ENCODE measurements at places on chromosomes 4 and X.

DNA sequence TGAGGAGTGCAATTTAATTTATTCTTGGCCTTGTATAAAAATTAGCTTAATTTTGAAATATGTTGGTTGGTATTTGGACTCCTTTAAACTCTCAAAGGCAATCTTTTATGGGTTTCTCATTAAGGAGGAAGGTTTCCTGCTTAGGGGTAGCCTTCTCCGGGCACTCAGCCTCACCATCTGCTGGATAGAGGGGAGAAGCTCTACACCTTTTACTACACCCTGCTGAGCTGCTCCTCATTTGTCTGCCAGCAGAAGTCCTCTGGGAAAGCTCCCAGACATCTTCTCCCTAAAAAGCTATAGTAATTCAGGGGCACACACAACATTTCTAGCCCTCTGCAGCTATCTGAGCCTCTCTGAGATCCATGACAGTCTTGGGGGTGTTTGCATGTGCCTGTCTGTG lies 179.1 kb downstream of the SOWAHB start:
- DNase-seq: no peak

DNA sequence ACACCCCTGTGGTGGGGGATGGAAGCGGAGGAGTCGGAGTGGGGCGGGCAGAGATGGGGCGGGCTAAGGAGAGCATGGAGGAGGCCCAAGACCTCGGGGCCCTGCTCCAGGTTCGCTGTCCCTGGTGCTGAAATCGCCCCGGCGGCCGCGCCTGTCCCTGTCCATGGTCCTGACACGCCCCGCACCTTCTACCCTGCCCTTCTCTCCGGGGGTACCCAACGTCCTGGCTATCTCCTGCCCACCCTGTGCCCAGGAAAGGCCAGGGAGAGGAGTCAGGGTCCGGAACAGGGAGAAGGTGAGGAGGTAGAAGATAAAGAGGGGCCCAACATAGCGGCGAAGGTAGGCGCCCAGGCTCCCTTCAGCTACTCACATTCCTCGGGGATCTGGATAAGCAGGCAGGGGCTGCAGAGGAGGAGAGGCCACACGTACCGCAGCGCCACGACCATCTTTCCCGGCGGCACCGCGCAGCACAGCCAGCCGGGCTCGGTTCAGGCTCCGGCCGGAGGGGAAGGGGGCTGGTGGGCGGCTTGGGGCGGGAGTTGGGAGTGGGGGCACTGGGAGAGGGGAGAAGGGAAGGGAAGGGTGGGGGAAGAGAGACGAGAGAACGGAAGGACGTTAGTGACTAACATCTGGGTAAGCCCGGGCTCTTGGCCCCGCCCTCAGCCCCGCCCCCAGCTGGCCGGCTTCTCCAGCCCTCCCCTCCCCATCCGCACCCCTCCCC lies 10.4 kb downstream of the L1CAM start:
- DNase-seq: no peak

GRCh38 chrX:65999563-66000148 lies 40.2 kb downstream of the VSIG4 start:
- no peak for DNase-seq

- no peak for DNase-seq
These were observed 654 bp upstream of the DDIT4L start for GRCh38 chr4:100190643-100191600.

- DNase-seq: no peak
These were observed 68.8 kb downstream of the TECRL start for GRCh38 chr4:64340218-64341110.

DNA sequence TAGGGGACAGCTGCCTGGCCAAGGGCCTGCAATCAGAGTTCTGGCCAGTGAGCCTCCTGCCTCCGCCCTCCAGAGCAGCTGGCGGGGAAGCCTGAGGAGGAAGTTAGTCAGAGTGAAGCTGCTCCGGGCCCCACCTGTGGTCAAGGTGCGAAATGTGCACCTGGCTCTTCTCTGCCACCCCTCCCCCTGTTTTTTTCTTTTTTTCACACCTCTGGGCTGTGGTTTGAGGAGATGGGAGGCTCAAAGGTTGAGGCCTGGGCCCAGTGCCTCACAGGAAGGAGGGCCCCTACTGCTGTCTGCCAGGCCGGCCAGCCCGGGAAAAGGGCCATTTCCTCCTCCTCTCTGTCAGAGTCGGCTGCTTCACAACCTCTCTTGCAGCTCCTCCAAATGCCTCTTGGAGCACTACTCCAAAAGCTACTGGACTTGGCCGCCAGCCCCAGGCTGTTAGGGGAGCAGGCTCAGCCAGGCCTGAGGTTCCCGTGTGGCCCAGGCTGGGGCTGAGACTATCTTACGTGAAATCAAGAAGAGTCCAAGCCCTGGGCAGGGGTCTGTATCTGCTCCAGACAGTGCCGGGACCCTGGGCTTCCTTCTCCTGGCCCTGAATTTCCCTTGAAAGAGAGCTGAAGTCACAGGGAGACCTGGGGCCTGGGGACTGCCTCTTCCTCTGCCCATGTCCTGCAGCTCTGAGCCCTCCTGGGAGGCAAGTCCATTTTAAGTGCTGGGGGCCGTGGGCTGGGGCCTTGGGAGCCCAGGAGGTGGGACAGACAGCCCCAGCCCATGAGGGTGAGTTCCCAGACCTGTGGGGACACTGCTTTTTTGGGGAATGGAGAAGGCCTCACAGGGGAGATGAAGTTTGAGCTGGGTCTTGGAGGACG lies 4.5 kb upstream of the CXCR3 start:
- DNase-seq: no peak

- no peak for DNase-seq
These were observed 108.6 kb downstream of the ARHGAP6 start for GRCh38 chrX:11557120-11557519.

GRCh38 chr4:126779436-126780166 lies 853.2 kb upstream of the INTU start:
- no peak for DNase-seq

GRCh38 chr4:27006646-27007045 lies 146.0 kb downstream of the STIM2 start:
- no peak for DNase-seq

DNA sequence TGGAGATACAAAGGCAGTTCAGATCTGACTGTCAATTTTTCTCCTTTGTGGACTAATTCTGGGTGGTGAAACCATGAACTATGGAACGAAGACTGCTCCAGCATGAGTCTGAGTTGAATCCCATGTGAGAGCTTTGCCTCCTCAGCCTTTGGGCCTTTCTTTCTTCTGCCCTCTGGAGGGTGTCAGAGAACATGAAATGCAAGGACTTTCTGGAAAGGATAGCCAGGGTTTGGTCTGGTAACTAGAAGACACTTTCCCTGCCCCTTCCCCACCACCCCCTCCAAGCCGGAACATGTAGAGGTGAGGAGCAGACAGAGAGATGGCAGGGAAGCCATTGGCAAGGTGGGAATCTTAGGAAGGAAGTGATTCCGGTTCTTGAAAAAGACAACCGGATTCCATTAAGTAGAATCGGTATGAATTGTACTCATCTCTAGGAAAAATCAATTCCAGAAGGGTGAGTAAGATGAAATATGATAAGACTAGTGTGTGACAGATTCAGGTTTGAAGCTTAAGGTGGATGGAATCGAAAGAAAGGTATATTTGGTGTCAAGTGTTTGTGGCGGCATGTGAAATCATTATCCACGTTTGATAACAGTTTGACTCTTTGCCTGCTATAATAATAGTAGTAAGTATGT lies 19.0 kb downstream of the FHL1 start:
- no peak for DNase-seq

All from GM12864 (cell line).